ENCODE measurements at places on chromosomes 2 and 18.
A peak's percentile ranks its signal among the peaks of the same experiment; 100 is the strongest.

- no peak for ATAC-seq
Measured at GRCh38 chr2:38572167-38572566, 30.6 kb downstream of the HNRNPLL start.

- no peak for ATAC-seq
Measured at GRCh38 chr2:11617984-11618707, 51.8 kb downstream of the NTSR2 start.

DNA sequence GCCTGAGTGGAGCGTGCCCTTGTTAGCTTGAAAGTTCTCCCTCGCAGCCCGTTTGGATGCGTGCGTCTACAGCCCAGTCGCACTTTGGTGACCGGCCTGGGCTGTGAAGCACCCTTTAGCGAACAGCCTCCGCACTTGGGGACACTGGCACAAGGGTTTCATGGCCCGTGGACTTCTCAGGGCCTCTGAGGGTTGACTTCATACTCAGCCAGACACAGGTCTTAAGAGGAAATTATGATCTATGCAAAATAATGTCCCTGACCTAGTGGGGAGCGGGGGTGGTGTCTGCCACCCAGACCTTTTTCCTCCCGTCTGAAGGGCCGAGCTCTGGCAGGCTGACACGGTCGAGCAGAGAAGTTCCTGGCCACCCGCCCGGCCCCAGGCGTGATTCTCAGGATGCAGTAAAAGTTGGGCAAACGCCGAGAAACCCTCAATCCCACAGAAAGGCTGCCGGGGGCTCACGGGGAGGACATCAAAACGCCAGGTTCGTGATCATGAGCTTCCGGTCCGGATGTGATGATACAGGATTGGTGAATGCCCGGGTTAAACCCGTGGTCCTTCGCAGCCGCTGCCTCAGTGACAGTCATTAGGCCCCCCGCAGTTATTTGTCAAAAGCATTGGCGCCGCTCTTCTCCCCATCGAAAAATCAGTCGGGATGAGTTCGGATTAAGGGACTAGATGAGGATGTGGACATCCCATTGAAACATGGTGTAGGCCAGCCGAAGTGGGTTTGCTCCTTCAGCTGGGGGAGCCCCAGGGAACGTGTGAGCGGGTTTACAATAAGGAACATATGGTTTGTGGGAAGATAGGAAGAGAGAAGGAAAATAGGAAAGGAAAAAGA, 3.6 kb upstream of the PAX3 start:
- no peak for ATAC-seq

- ATAC-seq = no peak
Measured at GRCh38 chr18:76765649-76766048, 56.7 kb upstream of the ZNF236 start.

GRCh38 chr2:224885836-224886547, 156.3 kb downstream of the DOCK10 start:
- ATAC-seq = peak; percentile 27

- ATAC-seq = peak; percentile 91
Measured at GRCh38 chr18:59139291-59139614, 431 bp upstream of the SEC11C start.

DNA sequence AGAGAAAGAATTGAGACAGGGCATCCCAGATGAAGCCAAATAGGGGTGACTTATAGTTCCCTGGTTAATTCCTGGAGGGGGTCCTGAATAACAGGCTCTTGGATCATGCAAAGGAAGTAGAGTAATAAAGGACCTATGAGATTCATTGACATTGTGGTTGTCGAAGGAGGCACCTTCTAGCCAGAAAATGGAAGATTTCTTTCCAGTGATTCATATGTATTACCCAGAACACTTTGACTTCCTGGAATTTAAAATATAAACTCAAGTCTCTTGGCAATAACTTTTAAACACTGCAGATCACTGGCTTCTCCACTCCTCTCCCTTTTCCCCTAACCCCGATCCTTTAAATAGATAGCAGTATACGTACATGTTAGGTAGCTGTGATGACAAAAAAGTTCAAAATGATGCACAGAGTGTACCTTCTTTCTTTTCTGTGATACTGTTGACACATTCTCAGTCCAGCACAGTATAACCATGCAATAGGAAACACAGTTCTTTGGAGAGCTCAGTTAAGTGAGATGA, 211.8 kb downstream of the LTBP1 start:
- ATAC-seq = peak; percentile 84

All from SK-N-SH treated with all-trans-retinoic acid at 6 μM for 48 hours (cell line).